Mesothelial cell of epicardium (in vitro differentiated cells): ENCODE measurements at places on chromosomes 7 and 10. TPM values are rescaled to one million over a fixed set of nuclear protein-coding genes. Genes with fewer than 3 reads are reported as not detected.

Gene TACC2
- total RNA-seq, result 25.5 to 30.3 TPM (median 27.7 TPM) in 3 replicates

- peaks cover 11% of the 10 kb centered on the region for H3K27me3 ChIP-seq
- no peak for DNase-seq
- H3K4me1 ChIP-seq, result no peaks in the 10 kb centered on the region
- H3K4me3 ChIP-seq, result no peak overlapping the region
- no peak overlapping the region for H3K27ac ChIP-seq
Measured at GRCh38 chr7:104826135-104826534, 187.9 kb upstream of the KMT2E start.

Gene SPDYE1
- total RNA-seq, result not detected in 3 replicates

DNA sequence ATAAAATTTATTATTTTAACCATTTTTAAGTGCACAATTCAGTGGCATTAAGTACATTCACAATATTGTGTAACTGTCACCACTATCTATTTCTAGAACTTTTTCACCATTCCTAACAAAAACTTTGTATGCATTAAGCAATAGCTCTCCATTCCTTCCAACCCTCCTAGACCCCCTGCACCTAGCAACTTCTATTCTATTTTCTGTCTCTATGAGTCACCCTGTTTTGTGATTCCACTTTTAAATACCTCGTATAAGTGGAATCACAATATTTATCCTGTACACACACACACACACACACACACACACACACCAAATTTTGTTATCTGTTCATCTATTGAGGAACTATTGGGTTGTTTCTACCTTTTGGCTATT, 89.2 kb downstream of the ARID5B start:
- peaks cover 12% of the 10 kb centered on the region for H3K36me3 ChIP-seq
- H3K4me1 ChIP-seq, result peaks cover 38% of the 10 kb centered on the region
- H3K27me3 ChIP-seq, result no peaks in the 10 kb centered on the region

DNA sequence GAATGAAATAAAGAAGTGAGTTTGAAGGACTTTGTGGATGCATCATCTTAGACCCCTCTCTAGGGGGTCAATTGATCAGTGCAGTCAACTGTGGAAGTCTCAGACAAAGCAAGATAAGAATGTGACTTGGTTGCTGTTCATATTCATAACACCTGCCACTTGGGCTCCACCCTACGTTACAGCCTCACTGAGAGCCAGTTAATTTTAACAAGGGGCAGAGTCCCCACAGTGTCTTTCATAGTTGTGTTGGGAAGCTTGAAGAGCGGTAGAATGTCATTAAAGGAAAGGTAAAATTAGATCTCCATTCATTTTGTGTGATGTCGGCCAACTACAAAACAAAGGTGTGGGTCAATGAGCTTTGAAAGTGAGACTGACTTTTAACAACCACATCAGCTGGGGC, 442.1 kb upstream of the C7orf33 start:
- peaks cover 4% of the 10 kb centered on the region for H3K36me3 ChIP-seq
- no peak overlapping the region for H3K4me3 ChIP-seq
- no peak overlapping the region for H3K27ac ChIP-seq
- H3K27me3 ChIP-seq, result peaks cover 2% of the 10 kb centered on the region

Gene CLEC5A
- not detected in 3 replicates for total RNA-seq

GRCh38 chr10:13018171-13018570, 16.7 kb upstream of the CCDC3 start:
- DNase-seq, result no peak
- peaks cover 11% of the 10 kb centered on the region for H3K4me1 ChIP-seq
- no peaks in the 10 kb centered on the region for H3K27me3 ChIP-seq
- peaks cover 2% of the 10 kb centered on the region for H3K36me3 ChIP-seq
- H3K27ac ChIP-seq, result no peak overlapping the region
- no peak overlapping the region for H3K4me3 ChIP-seq

Gene ASZ1
- 0.18 TPM in 1 of 3 replicates, not detected in the others for total RNA-seq

Gene EPDR1
- total RNA-seq, result 5.8 to 6.2 TPM (median 6.0 TPM) in 3 replicates

GRCh38 chr10:8776926-8777622, 722.6 kb downstream of the GATA3 start:
- DNase-seq, result no peak
- no peaks in the 10 kb centered on the region for H3K36me3 ChIP-seq
- no peak overlapping the region for H3K27ac ChIP-seq
- peaks cover 58% of the 10 kb centered on the region for H3K4me1 ChIP-seq
- no peak overlapping the region for H3K4me3 ChIP-seq

Gene CYP51A1
- 46.3 to 51.0 TPM (median 47.3 TPM) in 3 replicates for total RNA-seq

- H3K4me1 ChIP-seq, result no peaks in the 10 kb centered on the region
- no peaks in the 10 kb centered on the region for H3K36me3 ChIP-seq
- H3K27ac ChIP-seq, result no peak overlapping the region
- DNase-seq, result no peak
- no peak overlapping the region for H3K4me3 ChIP-seq
Measured at GRCh38 chr10:42690449-42691360, 52.3 kb upstream of the ZNF33B start.

- H3K27ac ChIP-seq, result no peak overlapping the region
- no peak for DNase-seq
- H3K4me1 ChIP-seq, result peaks cover 20% of the 10 kb centered on the region
- no peaks in the 10 kb centered on the region for H3K27me3 ChIP-seq
Measured at GRCh38 chr7:121401896-121402295, 5.8 kb upstream of the FAM3C start.

GRCh38 chr7:34296663-34297062, 361.4 kb upstream of the NPSR1 start:
- H3K27me3 ChIP-seq, result peaks cover 2% of the 10 kb centered on the region
- H3K36me3 ChIP-seq, result no peaks in the 10 kb centered on the region
- H3K27ac ChIP-seq, result no peak overlapping the region
- no peaks in the 10 kb centered on the region for H3K4me1 ChIP-seq
- H3K4me3 ChIP-seq, result no peak overlapping the region

- no peak for DNase-seq
- H3K27ac ChIP-seq, result no peak overlapping the region
- H3K36me3 ChIP-seq, result peaks cover 4% of the 10 kb centered on the region
- peaks cover 22% of the 10 kb centered on the region for H3K4me1 ChIP-seq
Measured at GRCh38 chr7:115252461-115252860, 330.6 kb downstream of the MDFIC start.

GRCh38 chr10:125262409-125262808, 102.0 kb upstream of the CTBP2 start:
- no peak overlapping the region for H3K4me3 ChIP-seq
- no peak for DNase-seq
- H3K4me1 ChIP-seq, result peaks cover 39% of the 10 kb centered on the region
- H3K36me3 ChIP-seq, result no peaks in the 10 kb centered on the region

Gene PRSS37
- total RNA-seq, result not detected in 3 replicates

DNA sequence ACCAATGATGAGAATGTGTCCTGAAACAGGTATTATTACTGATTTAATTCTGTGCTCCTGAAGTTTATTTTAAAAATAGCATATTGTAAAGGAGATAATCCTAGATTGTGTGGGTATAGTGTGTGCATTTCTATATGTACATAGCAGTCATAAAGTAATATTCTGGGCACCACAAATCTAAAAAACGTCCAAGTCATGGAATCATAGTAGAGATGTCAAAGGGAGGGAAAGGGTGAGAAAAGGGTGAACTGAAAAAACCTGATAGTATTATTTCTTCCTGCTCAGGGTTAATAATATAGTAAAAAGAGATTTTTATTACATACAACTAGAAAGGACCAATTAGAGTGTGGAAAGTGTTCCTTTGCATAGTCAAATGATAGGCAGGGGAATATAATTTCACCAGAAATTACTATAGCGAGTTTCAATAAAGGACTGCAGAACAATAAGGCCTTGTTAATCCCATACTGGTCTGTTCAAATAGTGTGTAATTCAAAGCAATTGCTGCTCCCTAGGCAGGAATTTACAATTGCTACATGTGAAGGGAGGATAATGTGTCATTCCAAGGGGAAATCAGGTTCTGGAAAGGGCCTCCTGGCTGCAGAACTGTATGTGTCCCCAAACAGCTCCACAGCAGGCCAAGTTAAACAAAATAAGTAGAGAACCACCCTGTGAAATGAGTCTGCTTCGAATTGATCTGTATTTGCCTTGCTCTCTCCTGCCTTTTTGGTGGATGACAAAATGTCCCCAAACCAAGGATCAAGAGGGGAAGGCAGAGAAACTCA, 42.5 kb upstream of the KMT2E start:
- H3K36me3 ChIP-seq, result peaks cover 5% of the 10 kb centered on the region
- no peaks in the 10 kb centered on the region for H3K27me3 ChIP-seq
- DNase-seq, result no peak
- H3K4me3 ChIP-seq, result no peak overlapping the region

DNA sequence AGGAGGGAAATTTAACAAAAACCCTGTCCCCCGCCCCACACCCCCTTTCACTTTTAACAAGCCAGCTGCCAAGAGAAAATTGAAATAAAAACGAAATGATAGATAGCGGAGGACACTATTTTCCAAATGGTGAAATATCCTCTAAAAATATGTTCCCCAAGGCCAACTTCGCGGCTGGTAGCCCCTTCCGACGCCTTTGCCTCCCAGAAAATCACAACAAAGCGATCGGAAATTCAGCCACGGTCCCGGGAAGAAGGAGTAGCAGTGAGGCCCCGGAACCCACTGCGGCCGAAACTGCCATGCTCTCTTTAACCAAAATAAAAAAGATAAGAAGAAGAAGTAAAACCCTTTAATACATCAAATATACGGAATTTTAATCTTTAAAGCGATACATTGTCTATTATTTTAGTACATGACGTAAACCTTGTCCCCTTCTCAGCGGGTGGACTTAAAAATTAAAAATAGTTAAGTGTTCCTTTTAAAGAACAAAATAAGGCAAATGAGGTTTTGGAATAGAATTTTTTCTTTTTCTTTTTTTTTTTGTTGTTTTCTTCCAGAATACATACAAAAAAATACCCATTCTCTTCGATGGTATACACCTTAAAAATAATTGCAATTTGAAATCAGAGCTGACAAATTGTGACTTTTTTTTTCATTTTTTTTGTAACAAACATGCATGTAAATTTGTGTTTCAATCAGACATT, 3.9 kb downstream of the ZNF503 start:
- peaks cover 23% of the 10 kb centered on the region for H3K27me3 ChIP-seq
- H3K36me3 ChIP-seq, result peaks cover 18% of the 10 kb centered on the region
- H3K4me3 ChIP-seq, result peak overlapping the region; percentile 80
- peak overlapping the region; percentile 95 for H3K27ac ChIP-seq

Gene MORN4
- 15.4 to 17.3 TPM (median 16.4 TPM) in 3 replicates for total RNA-seq

Gene CRTAC1
- total RNA-seq, result 0.25 to 0.63 TPM (median 0.49 TPM) in 3 replicates

- no peaks in the 10 kb centered on the region for H3K4me1 ChIP-seq
- no peak overlapping the region for H3K4me3 ChIP-seq
- DNase-seq, result no peak
- peaks cover 18% of the 10 kb centered on the region for H3K36me3 ChIP-seq
- H3K27ac ChIP-seq, result no peak overlapping the region
- H3K27me3 ChIP-seq, result no peaks in the 10 kb centered on the region
Measured at GRCh38 chr10:6379015-6379776, 176.5 kb downstream of the PFKFB3 start.

DNA sequence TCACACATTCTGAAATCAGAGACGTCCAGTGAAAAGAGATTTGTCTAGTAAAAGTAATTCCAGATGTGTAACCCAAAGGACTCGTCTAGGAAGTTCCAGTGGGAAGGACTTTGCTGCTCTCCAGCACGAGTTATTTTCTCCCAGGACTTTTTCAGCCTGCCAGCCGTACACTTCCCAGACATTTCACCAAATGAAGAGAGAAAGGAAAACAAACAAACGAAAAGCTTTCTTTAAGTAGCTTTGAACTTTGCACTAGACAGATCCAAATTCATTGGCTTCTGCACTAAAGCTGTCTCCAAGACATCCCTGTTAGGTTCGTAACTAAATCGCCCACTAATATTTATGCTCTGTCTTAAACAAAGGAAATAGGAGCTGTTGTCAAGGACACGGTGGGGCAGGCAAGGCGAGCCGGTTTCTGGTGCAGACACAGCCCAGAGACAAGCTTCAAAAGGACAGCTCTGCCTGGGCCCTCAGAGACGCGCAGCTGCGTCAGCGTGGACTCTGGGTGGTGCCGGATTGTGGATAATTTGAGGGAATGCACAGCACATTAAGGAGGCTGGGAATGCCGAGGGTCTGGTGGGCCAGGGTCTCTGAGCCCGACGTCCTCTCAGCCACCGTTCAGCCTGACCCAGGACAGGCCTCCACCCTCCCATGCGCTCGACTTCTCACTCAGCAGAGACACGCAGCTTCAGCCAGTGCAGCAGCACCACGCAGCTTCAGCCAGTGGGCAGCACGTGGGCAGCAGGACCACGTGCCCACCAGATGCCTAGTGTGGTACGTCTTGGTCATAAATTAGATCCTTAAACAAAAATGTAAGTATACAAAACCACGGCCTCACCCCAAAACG, 64.1 kb upstream of the INSIG1 start:
- no peak overlapping the region for H3K4me3 ChIP-seq
- no peaks in the 10 kb centered on the region for H3K36me3 ChIP-seq
- DNase-seq, result no peak
- no peaks in the 10 kb centered on the region for H3K27me3 ChIP-seq
- H3K27ac ChIP-seq, result peak overlapping the region; percentile 68

- H3K27ac ChIP-seq, result peak overlapping the region; percentile 2
- H3K36me3 ChIP-seq, result peaks cover 3% of the 10 kb centered on the region
- H3K27me3 ChIP-seq, result no peaks in the 10 kb centered on the region
- H3K4me1 ChIP-seq, result peaks cover 33% of the 10 kb centered on the region
Measured at GRCh38 chr10:44950326-44951225, 9.0 kb upstream of the RASSF4 start.

GRCh38 chr7:82631998-82632397, 188.4 kb upstream of the CACNA2D1 start:
- no peak overlapping the region for H3K4me3 ChIP-seq
- no peak overlapping the region for H3K27ac ChIP-seq
- peaks cover 2% of the 10 kb centered on the region for H3K27me3 ChIP-seq
- H3K4me1 ChIP-seq, result no peaks in the 10 kb centered on the region

DNA sequence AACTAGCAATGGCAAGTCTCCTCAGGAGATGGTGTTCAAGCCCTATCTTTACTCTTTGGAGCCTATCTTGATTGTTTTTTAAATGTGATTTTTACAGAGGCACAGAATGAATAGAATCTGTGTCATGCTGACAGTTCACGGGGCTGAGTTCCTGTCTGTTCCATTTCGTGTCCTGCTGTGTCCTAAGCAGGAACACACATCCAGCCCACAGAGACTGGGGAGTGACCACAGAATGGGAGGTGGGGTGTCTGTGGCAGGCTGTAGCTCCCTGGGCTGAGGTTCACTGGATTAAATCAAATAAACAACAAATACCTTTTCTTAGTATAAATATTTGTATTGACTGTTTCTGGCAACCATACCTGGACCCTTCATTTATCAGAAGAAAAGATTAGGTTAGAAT, 73.4 kb upstream of the CARD11 start:
- H3K4me1 ChIP-seq, result peaks cover 13% of the 10 kb centered on the region
- no peak for DNase-seq
- H3K27me3 ChIP-seq, result peaks cover 29% of the 10 kb centered on the region
- peak overlapping the region; percentile 49 for H3K4me3 ChIP-seq
- peaks cover 5% of the 10 kb centered on the region for H3K36me3 ChIP-seq

DNA sequence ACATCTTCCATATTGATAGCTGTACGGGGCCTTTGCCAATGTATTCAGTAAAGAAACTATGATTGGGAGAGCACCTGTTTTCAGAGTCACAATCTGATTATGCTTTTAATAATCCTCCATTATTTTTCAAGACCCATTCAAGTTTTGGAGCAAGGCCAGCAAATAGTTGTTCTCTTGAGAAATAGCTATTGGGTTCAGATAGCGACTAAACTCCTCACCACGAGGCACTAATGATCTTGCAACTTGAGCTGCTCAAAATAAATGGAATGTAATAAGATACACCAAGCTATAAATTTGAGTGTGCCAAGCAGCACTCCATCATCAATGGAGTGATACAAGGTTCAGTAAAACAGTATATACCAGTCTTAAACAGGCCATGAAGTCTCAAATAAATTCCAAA, 7.4 kb upstream of the MALRD1 start:
- peak overlapping the region; percentile 49 for H3K27ac ChIP-seq
- H3K36me3 ChIP-seq, result no peaks in the 10 kb centered on the region
- DNase-seq, result no peak
- no peak overlapping the region for H3K4me3 ChIP-seq
- no peaks in the 10 kb centered on the region for H3K27me3 ChIP-seq

Gene GNAT3
- total RNA-seq, result not detected in 3 replicates
